ENCODE measurements at places on chromosomes 11 and 22. TPM values are rescaled to one million over a fixed set of nuclear protein-coding genes. Genes with fewer than 3 reads are reported as not detected.

DNA sequence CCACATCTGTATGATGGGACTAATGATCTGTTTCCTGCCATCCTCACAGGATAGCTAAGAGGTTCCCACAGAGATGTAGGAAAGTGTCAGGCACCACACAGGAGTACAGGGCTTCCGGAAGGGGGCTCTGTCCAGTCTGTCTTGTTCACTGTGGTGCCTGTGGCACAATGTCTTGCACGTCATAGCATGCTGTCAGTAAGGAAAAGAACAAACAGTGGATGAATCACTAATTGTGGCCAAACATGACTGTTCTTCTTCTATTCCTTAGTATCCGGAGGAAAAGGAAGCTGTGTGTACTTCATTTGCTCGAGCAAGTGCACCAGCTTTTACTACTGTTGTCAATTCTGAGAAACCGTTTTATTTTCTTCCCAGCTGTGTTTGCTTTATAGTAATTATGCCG is 73.4 kb upstream of the YWHAH start:
- DNase-seq: no peak

DNA sequence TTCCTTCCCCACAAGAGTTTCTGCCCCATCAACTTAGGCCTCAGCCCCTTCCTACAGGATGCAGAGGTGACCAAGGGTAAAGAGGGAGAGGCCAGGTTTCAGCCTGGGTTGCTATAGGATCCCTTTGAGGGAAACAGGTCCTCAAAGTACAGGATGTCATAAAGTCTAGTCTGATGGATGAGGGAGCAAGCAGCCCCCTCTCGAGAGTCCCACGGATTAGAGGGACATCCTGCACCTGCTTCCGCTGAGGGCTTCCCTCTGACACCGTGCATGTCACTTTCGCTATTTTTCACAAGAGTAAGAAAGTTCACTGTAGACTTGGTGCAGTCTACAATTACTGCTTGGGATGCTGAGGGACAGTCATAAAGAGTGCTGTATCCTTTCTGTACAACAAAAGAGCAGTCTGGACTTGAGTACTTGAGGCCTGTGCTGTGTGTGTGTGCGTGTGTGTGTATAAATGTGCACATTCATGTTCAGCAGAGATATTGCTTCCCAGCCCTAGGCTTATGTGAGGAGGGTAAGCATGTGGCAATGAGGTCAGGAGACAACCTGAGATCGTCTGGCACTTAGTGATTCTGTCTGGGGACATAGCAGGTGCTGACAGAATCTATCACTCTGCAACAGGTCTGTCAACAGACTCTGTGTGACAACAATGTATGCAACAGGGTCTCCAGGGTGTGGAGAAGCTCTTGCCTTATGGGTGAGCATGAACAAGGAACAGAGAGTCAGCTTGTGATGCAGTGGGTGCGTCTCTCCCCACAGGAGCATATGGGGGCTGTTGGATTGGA is 18.0 kb upstream of the CHST1 start:
- DNase-seq: no peak

DNA sequence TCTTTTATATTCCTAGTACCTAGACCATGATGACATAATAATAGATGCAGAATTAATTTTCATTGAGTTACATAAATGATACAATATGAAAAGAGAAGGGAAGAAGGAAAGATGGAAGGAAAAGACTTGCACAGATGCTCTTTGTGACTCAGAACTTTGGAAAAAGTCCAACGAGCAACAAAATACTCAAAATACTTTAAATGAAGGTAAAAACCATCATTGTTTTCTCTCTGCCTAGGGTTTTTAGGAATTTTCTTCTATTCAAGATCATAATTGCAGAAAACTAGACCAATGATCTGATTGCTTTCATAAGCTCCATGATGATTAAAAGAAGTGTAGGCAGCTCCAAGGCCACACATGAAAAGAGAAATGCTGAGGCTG is 276.9 kb downstream of the KIRREL3 start:
- DNase-seq: no peak

DNA sequence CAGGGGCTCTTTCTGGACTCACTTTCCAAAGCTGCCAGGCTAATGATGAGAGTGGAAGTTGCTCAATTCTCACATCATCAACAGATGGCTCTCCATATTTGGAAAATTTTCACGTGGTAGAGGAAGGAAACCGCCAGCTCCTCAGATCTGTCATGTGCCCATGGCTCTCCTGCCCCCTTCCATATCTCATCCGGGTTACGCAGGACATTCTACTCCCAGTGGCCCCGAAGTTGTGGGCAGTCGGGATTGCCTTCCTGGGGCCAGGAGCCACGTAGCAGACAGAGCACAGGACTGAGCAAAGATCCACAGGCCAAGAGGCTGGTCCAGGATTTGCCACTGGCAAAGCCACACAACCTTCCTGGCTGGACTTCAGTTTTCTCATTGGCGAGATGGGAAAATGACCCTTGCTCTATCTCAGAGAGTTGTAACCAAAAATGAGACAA is 38.8 kb downstream of the RPUSD4 start:
- DNase-seq: no peak

DNA sequence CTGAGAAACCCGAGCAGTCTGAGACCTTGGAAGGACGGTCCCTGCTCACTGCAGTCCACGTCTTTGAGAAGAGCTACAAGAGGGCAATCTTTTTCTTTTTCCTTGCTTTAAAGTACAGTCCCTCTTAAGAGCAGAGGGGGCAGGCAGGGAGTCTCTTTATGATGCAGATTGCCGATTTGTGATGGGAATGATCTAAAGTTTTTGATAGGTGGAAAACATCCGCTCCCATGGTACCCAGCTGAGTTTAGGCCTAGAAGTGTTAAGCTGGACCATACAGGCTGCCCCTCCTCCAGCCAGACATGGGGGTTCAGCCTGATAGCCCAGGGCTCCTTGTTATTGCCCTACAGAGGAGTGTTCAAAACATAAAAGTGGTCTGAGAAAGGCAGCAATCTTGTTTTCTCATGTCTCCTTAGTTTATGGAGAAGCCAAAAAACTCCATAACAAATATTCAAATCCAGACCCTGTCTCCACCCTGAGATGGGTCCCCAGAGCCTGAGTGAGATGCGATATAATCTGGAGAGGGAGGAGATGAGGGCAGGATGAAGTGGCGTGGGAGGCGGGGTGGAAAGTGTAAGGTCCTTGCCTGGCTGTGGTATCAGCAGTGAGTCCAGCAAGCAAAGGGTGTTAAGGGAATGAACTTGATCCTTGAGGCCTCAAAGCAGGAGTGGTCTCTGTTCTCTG is 135.1 kb downstream of the FDX1 start:
- DNase-seq: no peak

GRCh38 chr11:76700177-76701100 is 29.9 kb upstream of the LRRC32 start:
- DNase-seq: no peak

ARL2 gene
- total RNA-seq: 62.6 TPM

KIRREL3 gene
- total RNA-seq: 0.15 TPM

GRCh38 chr11:130911306-130911705 is 5.0 kb downstream of the SNX19 start:
- no peak for DNase-seq

DNA sequence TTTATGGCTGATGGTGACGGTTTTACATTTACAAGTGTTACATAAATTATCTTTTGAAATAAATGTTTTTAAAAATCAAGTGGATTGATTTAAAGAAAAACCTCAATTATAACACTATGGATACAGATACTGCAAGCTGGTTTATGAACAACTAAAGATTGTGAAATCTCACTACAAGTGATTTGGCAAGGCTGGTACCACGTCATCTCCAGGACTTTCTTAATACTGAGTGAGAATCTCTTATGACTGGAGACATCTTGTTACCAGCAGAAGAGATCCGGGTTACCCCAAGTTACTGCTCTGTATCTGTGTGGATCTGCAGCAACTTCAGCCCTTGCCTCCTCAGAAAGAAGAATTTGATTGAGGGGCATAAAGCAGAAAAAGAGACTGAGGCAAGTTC is 452.9 kb downstream of the MN1 start:
- DNase-seq: no peak

DNA sequence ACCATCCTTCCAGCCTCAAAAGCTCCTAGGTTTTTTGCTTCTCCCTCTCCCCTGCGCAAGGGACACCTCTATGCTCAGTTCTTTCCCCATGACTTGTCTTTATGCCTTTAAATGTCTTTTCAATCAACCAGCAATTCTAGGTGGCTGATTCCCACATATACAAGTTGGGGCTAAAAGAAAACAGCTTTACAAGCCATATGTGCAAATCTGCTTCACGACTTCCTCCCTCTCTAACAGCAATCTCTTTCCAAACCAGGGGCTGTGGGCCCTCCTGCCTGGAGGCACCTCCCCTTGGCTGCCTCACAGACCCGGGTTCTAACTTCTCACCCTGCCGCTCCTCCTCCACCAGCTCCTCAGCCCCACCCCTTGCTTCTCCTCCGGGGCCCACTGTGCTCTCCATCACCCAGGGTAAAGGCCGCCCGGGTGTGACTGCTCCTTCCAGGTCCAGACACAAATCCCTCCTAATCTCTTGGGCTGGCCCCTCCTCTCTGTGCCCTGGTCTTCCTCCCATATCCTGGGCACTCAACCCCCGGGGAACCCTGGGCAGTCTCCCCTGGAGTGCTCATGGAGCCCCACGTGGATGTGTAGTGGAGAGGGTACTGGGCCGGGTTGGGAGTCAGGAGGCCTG is 14.1 kb downstream of the TMPRSS13 start:
- no peak for DNase-seq

SYCE3 gene
- total RNA-seq: not detected

GRCh38 chr11:96215826-96216225 is 127.2 kb downstream of the MAML2 start:
- DNase-seq: no peak

Data from Calu3 (cell line).